ENCODE measurements at places on chromosomes 3 and 15.

- DNase-seq = no peak
Measured at GRCh38 chr15:22232675-22233074, 152.3 kb downstream of the OR4M2 start.

DNA sequence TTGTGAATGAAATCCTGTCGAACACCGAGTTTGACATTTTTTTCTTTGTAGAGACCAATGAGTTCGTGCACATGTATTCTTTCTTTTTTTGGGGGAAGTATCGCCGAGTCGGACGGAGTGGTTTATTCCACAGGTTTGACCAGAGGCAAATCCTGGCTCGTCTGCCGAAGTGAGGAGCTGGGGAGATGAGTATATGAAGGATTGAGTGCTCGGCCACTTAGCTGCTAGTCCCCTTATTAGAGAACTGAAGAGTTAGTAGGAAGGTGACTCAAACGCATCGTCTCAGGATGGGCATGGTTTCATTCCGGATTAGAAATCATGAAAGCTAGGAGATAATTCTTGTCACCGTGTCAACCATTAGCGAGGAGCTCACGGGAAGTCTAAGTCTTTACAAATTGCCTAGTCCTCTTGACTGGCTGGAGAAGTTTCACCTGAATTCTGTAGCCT lies 154.7 kb upstream of the GOLIM4 start:
- no peak for DNase-seq

DNA sequence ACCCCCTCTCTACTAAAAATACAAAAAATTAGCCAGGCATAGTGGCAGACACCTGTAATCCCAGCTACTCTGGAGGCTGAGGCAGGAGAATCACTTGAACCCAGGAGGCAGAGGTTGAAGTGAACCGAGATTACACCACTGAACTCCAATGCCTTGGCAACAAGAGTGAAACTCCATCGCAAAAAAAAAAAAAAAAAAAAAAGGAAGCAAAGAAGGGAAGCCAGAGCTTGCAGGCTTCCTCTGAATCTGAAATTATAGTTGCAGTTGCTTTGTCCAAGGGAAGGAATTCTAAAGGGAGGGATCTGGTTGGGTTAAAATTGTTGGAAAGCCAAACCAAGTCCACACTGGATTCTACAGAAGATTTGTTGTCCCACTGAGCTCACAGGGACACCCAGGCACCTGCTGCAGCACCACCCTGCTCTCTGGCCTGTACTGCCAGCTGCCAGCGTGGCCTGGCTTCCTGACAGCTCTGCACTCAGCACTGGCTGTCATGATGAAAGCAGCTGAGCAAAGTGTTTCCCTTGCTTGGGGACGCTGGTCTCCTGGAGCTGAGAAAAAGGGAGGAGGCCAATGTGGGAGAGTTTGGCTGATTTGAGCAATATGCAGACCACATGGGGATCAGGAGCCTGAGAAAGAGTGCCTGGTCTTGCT lies 88.8 kb upstream of the HES1 start:
- peak; percentile 42 for DNase-seq

DNA sequence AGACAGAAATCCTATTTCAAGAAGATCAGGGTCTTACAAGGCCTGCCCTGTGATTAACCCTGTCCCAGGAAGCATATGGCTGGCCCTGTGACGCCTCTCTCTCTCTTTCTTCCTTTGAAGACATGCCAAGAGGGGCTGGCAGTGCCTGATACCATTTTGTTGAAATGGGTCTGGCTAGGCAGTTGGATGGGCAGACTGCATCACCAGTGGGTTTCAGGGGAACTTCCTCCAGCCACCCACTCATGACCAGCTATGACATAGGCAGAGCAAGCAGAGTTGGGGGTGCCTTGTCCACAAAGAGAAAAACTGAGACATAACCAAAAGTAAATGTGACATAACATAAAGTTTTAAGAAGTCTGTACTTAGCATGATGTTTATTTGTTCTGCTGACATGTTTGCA lies 31.4 kb upstream of the MANF start:
- DNase-seq = no peak

- DNase-seq = peak; percentile 20
Measured at GRCh38 chr3:70531063-70531657, 218.7 kb upstream of the MDFIC2 start.

DNA sequence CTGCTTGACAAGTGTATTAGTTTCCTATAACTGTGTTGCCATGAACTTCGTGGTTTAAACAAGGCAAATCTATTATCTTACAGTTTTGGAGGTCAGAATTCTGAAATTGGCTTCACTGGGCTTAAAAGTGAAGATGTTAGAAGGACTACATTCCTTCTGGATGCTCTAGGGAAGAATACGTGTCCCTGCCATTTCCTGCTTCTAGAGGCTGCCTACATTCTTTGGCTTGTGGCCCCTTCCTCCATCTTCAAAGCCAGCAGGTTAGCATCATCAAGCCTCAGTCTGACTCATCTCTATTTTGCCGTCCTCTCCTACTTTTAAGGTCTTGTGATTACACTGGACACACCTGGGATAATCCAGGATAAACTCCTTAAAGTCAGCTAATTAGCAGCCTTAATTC lies 327.7 kb downstream of the SATB1 start:
- no peak for DNase-seq

GRCh38 chr15:60052796-60053195 lies 48.7 kb downstream of the FOXB1 start:
- DNase-seq = no peak

DNA sequence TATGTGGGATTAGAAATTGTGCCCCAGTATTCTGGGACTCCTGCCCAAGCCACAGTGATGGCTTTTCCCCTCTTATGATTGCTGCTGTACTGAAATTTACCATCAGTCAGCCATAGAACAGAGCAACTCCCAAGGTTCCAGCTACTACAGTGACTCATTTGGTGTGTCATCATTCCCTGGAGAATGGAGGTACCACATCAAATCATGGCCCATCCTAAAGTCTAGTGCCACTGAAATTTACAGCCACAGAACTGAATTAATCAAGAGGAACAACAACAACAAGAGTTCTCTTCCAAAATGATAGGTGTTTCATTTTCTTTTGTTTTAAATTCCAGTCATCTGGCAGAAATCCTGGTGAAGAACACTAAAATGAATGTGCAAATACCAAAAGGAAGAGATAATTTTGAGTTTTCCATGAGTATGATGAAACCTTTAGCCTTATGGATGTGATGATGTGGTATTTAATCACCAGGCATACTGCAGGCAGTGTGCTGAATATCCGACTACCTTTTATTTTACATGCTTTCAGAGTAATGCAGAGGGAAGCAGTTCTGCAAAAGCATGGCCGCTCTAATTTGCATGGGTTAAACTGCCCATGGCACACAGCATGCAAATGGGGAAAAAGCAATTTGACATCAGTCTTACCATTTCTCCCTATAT lies 75.6 kb upstream of the SLC2A2 start:
- DNase-seq = no peak

DNA sequence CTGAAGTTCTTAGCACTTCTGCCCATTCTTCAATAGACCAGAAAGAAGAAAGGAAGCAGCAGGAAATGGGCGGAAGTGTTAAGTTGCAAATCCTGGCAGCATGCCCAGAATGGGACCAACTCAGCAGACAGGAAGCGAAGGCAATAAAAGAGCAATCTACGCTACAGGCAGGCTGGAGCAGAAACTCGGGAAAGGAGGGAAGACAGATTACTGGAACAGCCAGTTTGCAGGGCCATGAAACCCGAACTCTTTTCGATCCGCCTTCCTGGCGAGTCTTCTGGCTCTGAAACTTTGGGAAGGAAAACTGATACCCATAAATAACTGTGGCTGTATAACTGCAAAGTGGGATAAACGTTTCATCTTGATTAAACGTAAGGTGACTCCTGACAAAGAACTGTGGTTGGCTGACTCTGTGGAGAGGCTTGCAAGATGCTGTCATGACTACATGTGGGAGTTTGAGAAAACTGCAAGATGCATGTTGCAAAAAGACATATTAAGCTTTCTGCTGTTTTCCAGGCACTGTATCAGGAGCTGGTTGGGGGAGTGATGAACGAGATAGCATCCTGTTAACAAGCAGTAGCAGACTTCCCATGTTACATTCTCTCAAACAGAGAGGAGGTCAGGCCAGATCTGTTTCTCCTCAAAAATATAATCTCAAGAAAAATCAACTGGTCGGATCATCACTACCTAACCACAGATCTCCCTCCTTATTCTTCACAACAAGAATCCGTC lies 67.8 kb downstream of the FMN1 start:
- DNase-seq = peak; percentile 93

- no peak for DNase-seq
Measured at GRCh38 chr3:115823083-115823482, 199.8 kb downstream of the GAP43 start.

- DNase-seq = no peak
Measured at GRCh38 chr3:99211309-99211708, 309.8 kb upstream of the DCBLD2 start.

GRCh38 chr3:50673931-50674330 lies 796 bp upstream of the DOCK3 start:
- no peak for DNase-seq

- DNase-seq = no peak
Measured at GRCh38 chr3:152380043-152380442, 111.3 kb downstream of the MBNL1 start.

DNA sequence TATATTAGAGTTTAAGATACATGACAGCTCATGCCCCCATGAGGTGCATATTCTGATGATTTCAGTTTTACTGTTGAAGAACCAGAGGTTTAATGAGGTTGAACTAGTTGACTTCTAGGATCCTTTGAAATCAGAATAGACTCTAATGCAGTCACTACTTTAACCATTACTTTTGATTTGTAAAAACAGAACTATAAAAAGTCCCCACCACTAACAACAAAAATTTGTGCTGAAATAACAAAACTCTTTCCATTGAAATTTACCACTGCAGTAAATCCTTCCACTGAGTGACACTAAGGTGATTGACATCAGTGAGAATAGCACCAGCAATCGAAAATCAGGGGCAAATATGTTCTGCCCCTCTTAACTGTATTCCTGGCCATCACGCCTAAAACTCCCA lies 214.1 kb downstream of the SHQ1 start:
- no peak for DNase-seq

DNA sequence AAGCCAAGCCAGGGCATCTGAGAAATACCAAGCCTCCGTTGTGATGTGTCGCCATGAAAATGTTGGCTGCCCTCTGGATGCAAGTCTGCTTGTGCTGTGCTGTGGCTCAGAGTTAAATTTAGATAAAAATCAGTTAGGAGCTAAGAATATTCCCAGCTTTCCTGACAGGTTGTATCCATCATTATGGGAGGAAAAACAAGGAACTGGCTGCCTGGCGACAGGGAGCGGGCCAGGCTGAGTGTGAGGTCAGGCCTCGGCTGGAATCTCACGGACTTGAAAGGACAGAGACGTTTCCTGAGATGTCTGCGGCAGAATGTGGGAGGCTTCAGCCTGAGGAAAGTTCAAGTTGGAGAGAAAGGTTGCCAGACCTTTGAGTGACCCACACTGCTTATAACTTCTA lies 213.8 kb downstream of the THSD4 start:
- peak; percentile 88 for DNase-seq

- no peak for DNase-seq
Measured at GRCh38 chr15:64001148-64001547, 45.1 kb downstream of the DAPK2 start.

GRCh38 chr3:186280737-186281136 lies 81.3 kb downstream of the DGKG start:
- DNase-seq = no peak

GRCh38 chr15:56241374-56242105 lies 2.1 kb downstream of the RFX7 start:
- no peak for DNase-seq

DNA sequence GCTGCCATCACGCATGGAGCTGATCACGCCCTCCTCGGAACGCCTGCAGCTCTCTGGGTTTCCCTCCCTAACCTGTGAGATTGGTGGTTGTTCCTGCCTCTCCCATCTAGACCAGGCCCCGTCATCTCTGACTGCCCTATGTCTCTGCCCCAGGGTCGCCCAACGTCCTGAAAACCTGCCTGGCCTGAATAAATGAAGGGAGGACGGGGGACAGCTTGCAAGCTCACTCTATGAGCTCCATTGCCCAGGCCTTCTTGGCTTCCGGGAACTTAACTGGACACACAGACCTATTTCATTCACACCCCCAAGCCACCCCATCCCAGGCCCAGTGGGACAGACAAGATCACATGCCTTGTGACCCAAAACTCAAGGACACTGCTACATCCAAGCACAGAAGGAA lies 274.2 kb downstream of the XXYLT1 start:
- DNase-seq = no peak

GRCh38 chr3:131349946-131350347 lies 31.6 kb upstream of the NUDT16 start:
- DNase-seq = no peak

DNA sequence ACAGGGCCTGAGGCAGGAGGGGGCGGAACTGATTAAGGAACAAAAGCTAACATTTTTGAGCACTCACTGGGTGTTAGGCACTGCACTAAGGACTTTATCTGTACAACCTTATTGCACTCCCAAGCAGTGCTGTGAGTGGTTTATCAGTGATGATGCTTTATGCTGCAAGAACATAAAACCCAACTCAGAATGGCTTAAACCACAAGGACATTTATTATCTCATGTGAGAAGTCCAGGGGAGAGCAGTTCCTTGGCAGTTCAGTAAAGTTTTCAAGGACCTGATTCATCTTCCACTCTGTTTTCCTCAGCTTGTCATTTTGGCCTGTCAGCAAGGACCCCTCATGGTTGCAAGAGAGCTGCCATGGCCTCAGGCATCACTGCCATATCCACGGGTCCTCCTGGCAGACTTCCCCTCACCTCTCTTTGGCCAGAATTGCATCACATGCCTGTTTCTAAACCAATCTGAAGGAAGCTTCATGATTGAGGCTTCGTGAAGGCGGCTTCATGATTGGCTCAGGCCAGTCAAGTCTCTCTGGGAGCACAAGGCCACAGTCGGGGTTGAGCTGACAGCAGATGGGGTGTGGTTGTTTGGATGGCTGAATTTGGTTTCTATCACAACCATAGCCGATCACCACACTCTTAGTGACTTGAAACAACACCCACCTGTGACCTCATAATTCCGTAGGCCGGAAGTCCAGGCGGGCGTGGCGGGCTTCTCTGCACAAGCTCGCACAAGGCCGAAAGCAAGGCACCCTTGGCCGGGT lies 15.8 kb downstream of the EFCC1 start:
- peak; percentile 69 for DNase-seq

- DNase-seq = no peak
Measured at GRCh38 chr3:72953325-72953956, 43.2 kb upstream of the PPP4R2 start.

- DNase-seq = no peak
Measured at GRCh38 chr15:25056484-25057425, 102.0 kb downstream of the SNRPN start.

GRCh38 chr3:182533394-182533793 lies 259.9 kb upstream of the ATP11B start:
- peak; percentile 5 for DNase-seq

DNA sequence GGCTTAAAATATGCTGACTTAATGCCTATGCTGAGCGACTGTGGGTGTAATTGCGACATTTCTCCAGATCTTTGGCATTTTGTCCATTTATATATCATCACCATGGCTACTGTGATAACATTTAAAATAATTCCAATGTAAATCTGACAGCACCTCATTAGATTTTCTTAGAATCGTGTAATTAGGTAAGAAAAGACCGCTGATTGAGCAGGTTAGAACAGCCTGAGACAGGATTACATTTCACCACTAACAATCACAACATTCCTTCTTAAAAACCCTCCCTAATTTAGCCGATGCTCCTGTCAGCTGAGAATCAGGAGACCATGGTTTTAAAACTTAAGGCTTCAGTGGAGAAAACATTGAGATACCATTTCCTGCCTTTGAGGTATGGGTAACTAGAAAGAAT lies 455.3 kb upstream of the PDZRN3 start:
- DNase-seq = no peak

Data from dermis microvascular lymphatic vessel endothelial cell (primary cell).